LoVo (cell line): ENCODE measurements at places on chromosomes 6 and 20.

GRCh38 chr6:75619230-75619899 is 17.7 kb downstream of the SENP6 start:
- DNase-seq, result no peak

- DNase-seq, result no peak
These were observed 308.5 kb downstream of the BMP7 start for GRCh38 chr20:56957737-56958553.

DNA sequence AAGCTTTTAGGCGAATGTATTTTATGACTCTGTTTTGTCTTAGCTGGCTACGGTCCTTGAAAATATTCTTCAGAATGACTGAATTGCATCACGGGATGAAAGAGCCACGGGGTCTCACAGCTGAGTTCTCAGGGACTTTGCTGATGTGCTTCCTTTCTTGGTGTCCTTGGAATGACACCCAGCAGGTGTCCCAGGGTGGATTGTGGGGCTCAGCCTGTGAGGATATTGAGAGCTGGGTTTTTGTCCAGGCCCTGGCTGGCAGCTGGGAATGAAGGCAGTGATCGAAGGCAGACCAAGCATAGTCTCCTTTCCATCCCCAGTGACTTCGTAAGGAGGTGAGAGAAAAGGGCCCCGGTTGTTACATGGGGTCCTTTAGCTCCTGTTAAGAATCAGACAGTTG is 18.8 kb upstream of the MAPK13 start:
- no peak for DNase-seq

GRCh38 chr6:41672016-41672415 is 33.7 kb downstream of the MDFI start:
- DNase-seq, result no peak

GRCh38 chr20:24321973-24322372 is 147.5 kb upstream of the SYNDIG1 start:
- no peak for DNase-seq

- peak; percentile 46 for DNase-seq
These were observed 987 bp upstream of the QKI start for GRCh38 chr6:163413345-163414116.

- no peak for DNase-seq
These were observed 115.6 kb upstream of the SLC24A3 start for GRCh38 chr20:19096843-19097242.

DNA sequence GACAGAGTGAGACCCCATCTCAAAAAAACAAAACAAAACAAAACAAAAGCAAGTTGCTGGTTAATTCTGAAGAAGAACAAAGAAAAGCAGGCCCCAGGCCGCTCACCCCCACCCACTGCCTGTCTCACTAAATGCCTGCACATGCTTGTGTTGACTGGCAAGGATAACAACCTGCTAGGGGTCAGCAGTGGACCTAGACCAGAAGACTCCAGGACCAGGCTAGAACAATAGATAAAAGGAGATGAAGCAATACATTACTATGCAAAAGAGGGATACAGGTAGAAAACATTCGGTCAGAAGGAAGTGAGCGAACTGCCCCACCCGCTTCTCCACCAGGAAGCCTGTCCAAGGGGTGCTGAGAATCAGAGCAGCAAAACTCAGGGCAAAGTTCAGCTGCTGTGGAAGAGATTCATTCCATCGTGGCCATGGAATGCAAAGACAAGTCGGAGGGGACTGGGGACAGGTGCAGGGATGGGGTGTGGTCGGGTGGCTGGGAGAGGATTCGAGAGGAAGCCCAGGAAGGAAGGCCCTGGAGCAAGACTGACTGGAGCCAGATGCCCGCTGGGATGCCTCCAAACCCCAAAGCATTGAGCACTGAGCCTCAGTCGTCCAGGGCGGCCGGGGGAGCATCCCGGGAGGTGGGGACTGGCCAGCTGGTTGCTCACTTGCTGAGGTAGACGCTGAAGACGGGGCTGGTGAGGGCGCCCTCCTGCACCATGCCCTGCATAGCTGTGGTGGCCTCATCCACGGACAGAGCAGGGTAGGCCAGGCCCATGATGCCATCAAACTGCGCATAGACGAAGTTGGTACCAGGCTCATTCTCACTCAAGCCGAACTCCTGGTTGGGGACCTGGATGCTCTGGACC is 5.3 kb downstream of the PGC start:
- DNase-seq, result peak; percentile 83

DNA sequence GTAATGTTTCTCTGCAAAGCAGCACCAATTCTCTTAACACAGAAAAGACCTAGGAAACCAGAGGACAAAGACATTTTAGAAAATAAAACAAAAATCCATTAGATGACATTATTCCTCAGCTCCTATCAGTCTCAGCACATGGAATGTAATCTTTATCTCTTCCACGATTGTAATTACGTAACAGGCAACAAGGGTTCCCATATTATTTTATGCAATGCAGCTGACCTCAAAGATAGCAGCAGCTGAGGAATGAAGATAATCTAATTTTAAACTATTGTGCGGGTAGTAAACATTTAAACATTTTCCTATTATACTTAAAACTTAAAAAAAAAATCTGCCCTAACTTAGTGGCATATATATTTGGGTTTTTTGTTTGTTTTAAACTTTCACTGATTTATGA is 33.0 kb upstream of the PTCHD4 start:
- no peak for DNase-seq

GRCh38 chr20:31497838-31498540 is 16.3 kb upstream of the HM13 start:
- no peak for DNase-seq

DNA sequence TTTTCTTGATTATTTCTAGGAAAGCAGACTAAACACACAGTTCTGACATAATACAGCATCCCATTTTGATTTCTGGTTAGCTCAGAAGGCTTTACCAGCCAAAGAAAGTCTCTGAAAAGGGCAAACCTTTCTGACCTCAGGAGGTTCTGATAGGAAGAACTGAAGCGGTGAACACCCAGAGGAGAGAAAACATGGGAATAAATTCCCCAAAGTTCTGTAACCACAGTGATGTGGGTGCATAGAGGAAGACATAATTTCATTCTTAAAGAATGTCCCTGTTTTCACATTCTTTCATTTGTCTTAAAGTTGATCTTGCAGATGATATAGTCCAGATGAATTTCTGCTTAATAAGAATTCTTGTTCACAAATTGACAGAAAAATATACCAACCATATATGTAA is 60.3 kb downstream of the RSPO3 start:
- DNase-seq, result no peak

GRCh38 chr20:63090052-63090451 is 83.3 kb upstream of the BHLHE23 start:
- no peak for DNase-seq

GRCh38 chr6:112362027-112362795 is 15.1 kb downstream of the RFPL4B start:
- DNase-seq, result no peak

- DNase-seq, result no peak
These were observed 11.4 kb upstream of the MDFI start for GRCh38 chr6:41626917-41627316.

DNA sequence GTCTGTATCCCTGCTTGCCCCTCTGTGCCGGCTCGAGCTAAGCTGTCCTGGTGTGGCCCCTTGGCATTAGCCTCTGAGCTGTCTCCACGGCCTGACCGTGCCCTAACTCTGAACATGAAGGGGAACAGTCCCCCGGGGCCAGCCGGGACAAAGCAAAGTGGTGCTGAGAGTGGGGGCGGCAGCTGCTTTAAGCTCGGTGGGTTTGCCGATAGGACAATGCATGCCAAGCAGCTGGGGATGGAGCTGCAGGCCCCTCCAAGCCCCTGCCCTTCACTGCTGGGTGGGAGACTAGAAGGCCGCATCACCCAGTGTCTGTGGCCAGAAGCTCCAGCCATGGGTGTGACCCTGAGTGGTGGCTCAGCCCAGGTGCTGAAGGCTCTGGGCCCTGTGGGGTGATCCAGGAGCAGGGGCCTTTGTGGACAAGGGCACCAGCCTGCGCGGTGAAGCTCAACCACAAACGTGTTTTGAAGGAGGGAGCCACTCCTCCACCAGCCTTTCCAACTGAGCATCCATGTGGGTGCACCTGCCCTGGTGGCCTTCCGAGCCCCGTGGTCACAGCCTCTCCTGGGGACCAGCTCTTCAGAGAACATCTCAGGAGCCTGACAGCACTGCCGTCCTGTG is 242.5 kb downstream of the ERMARD start:
- no peak for DNase-seq

- peak; percentile 66 for DNase-seq
These were observed at the start of gene GPR6 for GRCh38 chr6:109978174-109979032. Gene GPR6 (plus strand): TSS chr6:109978311. CDS start chr6:109979113, 802 bp downstream.

DNA sequence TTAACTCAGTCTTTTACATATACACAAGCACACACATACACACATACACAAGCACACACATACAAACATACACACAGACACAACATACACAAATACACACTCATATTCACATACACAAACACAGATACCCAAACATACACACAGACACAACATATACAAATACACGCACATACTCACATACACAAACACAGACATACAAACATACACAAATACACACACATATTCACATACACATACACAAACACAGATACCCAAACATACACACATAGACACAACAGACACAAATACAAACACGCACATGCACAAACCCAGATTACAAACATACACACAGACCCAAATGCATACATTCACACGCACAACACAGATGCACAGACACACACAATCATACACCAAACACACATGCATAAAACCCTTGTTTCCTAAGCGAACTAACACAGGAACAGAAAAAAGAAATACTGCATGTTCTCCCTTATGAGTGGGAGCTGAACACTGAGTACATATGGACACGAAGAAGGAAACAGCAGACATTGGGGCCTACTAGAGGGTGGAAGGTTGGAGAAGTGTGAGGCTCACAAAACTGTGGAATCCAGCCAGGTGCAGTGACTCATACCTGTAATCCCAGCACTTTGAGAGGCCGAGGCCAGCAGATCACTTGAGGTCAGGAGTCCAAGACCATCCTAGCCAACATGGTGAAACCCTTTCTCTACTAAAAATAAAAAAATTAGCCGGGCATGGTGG is 34.2 kb downstream of the PIM1 start:
- peak; percentile 79 for DNase-seq

- DNase-seq, result no peak
These were observed 6.4 kb downstream of the MRPL14 start for GRCh38 chr6:44120692-44121443.

DNA sequence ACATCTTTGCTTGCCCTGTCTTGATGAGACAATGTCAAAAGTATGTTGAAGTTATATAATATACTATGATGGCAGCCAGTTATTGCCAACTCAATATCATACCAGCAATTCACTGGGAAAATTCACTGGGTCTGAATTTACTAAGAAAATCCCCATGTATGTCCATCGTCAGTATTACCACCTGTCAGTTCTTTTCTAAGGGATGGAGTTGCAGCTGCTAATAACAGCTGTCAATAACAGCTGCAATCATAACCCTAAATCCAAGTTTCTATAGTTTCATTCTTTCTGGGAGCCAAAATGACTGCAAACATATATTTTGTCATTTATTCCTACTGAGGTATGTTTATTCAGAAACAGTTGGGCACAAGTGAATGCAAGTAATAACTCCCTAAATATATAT is 132.6 kb upstream of the RIN2 start:
- DNase-seq, result no peak

DNA sequence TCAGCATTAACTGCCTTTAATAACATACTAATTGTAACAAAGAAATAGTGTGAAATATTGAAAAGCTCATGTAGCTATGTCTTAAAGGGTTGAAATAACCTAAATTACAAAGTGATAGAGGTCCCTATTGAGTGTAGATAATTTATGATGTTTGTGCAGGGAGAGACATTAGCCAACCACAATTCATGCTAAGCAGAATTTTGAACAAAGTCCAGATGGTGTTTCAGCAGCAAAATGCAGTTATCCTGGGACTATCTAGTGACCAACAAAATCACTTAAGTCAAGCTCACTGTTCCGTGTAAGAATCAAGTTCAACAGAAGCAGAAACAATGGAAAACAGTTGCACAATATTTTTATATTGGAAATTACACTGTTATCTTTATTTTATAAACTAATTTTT is 218.5 kb downstream of the SIM1 start:
- no peak for DNase-seq

GRCh38 chr6:1622851-1623768 is 13.4 kb downstream of the FOXC1 start:
- no peak for DNase-seq

DNA sequence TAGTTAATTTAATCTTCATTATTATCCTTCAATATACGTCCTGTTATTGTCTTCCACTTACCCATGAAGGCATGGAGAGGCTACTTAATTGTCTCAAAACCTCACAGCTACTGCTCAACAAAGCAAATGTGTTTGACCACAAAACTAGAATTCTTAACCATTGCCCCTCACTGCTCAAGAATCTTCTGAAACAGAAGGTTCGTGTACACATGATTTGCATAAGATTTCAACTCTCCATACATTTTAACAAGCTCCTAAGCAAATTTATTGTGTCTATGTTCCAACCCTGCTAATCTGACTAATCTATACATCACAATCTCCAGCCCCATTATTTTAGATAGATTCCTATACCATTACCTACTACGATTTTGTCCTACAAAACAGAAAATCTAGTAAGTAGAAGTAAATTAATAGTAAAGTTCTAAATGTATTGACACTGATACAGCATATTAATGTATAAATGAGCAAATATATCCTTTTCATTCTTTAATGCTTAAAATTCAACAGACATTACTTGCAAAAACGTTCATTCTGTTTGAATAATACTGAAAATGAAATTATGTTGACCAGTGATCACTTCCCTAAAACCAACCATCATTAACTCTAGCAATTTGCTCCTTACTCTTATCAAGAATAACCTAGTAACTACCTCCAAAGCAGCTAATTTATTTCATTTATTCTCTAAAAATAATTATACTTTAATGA is 89.7 kb upstream of the RNF217 start:
- DNase-seq, result no peak

- no peak for DNase-seq
These were observed 27.3 kb upstream of the ABCC10 start for GRCh38 chr6:43399932-43400487.

- DNase-seq, result no peak
These were observed 197.7 kb downstream of the BCAS1 start for GRCh38 chr20:53872561-53873229.

DNA sequence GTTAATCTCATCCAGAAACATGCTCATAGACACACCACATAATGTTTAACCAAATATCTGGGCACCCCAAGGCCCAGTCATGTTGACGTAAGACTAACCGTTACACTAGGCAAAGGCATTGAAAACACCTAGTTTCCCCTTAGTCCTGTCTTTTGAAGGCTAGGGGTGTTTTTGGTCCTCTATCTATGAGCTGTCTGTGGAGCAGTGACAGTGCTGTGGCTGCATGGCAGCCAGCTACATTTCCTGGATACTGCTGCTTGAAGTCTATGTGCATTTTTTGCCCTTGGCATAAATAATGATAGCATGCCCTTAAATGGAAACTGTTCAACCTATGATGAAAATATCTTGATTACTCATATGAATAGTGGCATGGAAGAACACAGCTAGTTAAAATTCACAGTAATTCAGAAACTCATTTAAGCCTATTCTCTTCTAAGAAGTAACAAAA is 18.6 kb downstream of the FARS2 start:
- DNase-seq, result no peak
